Activated CD4-positive, CD25-positive, alpha-beta regulatory T cell treated with anti-CD3 and anti-CD28 coated beads, Interleukin-2, amount 50 U/mL, for 24 hours (primary cell): ENCODE measurements at places on chromosomes 3 and 15.

- no peak for ATAC-seq
Observed at GRCh38 chr3:87173071-87173470, 54.0 kb upstream of the CHMP2B start.

DNA sequence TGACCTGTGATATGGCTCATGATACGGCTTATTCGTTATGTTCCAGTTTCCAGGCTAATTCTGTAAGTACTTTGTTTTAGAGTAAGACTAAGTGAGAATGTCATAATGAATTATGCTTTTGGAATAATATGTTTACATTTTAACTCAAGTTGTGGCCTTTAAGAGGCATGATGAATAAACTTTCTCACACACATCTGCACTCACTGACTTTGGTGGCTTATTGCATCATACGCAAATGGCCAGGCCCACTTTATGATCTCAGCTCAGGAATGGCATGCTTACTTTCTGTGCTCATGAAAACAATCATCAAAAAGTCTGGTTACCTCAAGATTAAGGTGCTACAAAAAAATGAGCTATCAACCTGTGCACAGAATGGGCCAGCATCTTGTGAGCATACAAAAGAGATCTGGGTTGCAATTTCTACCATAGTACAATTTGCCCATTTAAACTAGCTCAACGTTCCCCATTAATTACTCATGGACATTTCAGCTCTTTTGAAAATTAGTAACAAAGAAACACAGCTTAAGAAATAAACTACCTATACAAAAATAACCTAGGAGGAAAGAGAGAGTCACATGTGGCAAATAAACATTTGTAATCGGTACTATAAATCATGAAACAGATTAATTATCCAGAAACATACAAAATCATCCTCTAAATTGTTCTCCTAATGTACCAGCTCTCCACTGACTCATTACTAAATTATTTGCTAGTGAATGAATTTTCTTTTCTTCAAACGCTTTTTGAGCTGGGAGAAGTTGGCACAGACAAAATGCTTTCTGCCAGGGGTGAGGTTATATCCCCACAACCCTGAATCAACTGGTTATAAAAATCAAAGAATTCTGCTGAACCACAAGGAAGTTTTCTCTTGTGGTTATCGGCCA lies 439.0 kb upstream of the ADAMTS9 start:
- no peak for ATAC-seq

DNA sequence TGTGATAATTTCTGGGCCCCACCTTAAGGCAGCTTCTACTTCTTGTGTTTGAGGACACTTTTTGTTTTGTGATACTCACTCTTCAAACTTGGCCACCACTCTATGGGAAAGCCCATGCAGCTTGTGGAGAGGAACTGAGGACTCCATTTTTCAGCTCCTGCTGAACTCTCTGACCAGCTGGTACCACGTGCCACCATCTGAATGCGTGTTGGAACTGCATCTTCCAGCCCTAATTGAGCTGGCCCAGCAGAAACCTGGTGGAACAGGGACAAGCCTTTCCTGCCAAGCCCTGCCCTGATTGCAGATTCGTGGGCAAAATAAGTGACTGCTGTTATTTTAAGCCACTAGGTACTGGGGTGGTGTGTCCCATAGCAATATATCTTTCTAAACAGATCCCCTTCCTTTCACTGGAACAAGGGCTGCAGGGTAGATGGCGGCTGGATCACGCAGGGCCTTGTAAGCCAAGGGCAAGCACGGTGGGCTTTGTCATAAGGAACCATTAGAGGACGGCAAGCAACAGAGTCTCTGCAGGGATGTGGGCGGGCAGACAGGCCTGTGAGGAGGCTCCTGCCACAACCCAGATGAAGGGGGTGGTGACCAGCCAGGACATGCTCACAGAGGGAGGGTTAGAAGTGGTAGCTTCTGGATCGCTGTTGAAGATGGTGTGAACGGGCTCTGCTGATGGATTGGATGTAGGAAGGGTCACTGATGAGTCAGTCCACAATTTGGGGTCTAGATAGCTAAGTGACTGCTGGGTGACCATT lies 9.5 kb downstream of the H1-8 start:
- ATAC-seq: no peak

GRCh38 chr3:81869382-81869781 lies 107.9 kb upstream of the GBE1 start:
- ATAC-seq: no peak

- ATAC-seq: peak; percentile 42
Observed at GRCh38 chr15:40054855-40055575, 16.0 kb upstream of the SRP14 start.

DNA sequence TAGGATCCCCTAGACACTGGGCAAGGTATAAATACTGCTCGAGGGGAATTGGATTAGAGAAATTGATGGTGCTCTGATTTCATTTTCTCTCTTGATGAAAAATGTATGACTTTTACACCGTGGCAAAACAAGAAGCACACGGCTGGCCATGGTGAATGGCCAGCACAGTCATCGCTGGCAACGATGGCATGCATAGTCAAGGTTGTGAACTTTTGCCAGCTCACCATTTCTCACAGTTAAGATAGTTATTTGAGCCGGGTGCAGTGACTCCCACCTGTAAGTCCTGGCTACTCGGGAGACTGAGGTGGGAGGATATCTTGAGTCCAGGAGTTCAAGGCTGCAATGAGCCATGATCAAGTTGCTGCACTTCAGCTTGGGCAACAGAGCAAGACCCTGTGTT lies 95.4 kb downstream of the HMG20A start:
- no peak for ATAC-seq

DNA sequence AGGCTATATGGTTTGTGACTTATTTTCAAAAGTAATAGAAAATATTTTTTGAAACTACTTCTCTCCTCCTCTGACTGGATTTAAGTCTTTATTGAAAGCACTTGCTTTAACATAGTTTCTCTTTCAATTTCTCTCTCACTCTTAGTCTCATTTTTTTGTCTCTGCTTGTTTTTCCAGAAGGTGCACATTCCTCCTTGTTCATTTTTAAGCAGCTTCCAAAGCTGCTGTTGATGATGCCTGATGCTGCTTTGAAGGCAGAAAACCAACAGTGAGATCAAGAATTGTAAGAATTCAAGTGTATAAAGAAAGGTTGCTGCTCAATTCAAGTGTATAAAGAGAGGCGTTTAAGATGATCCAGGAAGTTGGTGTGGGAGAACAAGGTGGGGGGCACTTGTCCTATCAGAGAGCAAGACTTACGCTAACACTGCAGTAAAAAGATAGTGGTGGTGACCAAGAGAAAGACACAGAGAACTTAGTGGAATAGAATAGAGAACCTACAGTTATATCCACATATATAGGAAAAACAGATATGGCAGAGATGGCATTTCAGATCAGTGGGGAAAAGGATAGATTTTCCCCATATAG lies 12.1 kb downstream of the NR2C2 start:
- ATAC-seq: peak; percentile 53

DNA sequence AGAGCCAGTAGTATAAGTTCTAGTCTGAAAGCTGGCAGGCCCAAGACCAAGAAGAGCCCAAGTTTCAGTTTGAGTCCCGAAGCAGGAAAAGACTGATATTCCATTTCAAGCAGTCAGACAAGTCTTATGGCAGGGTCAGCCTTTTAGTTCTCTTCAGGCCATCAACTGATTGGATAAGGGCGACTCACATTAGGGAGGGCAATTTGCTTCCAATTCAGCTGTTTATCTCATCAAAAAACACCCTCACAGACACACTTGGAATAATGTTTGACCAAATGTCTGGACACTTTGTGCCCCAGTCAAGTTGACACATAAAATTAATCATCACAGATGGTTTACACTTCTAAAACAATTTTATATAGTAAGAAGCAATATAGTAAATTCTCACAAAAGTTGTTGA lies 69.7 kb downstream of the UBE2E2 start:
- no peak for ATAC-seq

DNA sequence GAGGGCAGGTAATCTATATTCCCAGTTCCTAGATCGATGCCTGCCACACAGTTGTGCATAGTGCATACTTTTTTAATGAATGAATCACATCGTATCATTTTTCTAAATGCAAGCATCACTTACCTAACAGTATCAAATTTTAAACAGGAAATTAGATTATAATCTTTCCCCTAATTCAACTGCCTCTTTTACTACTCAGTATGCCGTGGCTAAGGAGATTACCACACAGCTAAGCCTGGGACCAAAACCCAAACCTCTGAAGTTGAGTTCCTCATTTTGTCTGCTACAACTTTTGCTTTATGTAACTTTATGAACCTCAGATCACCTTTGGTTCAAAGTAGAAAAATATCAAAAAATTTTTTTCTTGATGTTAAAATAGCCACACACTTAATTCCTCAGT lies 53.2 kb upstream of the FNDC3B start:
- no peak for ATAC-seq

DNA sequence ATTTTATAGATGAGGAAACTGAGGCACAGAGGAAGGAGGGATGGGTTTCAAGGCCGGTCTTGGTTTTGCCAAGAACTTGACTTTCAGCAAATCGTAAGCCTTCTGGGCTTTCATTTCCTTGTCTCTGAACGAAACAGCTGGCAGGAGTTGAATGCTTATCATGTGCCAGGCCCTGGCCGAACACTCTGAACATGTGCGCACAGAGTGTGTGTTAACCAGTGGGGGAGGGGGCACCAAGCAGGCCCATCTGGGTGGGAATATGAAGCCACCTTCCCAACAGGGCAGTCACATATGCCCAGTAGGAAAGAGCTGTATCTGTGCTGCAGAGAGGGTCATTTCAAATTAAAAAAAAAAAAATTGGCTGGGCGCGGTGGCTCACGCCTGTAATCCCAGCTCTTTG lies 29.3 kb downstream of the ZNF710 start:
- ATAC-seq: no peak

GRCh38 chr15:57340682-57341259 lies 35.5 kb upstream of the CGNL1 start:
- ATAC-seq: no peak

DNA sequence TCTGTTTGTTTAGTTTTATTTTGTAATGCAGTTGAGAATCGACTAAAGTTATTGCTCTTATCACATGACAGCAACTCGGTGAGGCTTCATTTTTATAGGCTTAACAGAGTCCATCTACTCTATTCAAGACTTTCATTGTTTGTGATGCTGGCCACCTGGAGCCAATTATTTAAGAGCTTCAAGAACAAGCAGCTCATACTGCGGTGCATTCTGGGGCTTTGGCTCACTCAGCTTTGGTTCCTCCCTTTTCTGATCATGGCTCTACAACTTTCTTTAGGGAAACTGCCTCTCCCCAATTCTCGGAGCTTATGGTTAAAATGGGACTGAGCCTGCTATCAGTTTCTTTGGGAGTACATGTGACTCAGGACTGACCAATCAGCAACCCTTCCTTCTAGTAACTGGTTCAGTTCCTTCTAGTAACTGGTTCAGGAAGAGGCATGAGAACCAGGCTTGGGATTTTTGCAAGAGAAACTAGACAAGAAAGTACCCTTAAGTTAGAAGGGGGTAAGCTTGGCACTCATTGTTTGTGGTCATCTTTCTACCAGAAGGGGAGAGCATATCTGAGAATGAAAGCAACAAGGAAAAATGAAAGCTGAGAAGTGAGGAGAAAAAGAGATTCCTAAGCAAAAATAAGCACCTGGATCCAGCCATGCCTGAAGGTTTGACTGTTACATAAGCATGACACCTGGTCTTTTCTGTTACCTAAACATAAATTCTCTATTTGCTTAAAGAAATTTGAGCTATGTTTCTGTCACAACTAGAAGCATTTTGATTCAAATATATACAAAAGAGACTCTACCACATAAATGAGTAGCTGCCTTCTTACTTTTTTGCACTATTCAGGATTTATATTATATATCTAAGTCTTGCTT lies 24.1 kb upstream of the ARHGEF3 start:
- ATAC-seq: no peak

DNA sequence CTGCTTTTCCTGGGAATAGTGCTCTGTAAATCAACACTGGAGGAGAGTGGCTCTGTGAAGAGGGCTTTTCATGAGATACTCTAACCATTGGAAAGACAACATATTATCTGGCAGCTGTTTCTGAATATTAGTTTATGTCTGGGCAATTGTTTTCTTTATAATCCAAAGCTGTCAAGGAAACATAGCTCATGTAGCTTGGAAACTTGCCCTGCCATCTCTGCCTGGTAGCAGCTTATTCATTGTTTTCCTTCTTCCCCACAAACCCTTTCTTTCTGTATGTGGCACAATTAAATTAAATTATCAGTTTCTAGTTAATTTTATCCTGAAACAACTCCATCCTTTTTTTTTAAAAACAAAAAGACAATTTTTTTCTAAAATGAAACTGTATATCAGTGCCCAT lies 160.0 kb downstream of the EDEM1 start:
- no peak for ATAC-seq

- no peak for ATAC-seq
Observed at GRCh38 chr3:106542101-106542769, 673.4 kb upstream of the CBLB start.

GRCh38 chr3:21484057-21484827 lies 266.8 kb downstream of the ZNF385D start:
- ATAC-seq: no peak

DNA sequence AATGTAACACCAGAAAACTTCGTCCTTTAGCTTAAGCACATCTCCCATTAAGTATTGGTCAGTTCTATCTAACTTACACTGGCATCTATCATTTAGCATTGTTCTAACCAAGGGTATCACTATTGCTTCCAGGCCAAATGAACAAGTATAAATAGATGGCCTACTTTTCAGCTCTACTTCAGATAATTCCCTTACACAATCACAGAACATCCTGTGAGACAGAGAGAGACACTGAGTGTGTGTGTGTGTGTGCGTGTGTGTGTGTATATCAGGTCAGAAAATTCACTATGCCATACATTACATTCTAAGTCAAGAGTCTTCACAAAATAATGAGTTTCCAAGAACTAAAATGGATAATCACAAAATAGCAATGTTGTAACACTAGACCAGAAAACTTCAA lies 39.1 kb downstream of the SCAPER start:
- no peak for ATAC-seq

- no peak for ATAC-seq
Observed at GRCh38 chr15:71945012-71945411, 134.7 kb downstream of the NR2E3 start.

- no peak for ATAC-seq
Observed at GRCh38 chr3:132261506-132261905, 55.7 kb upstream of the ACP3 start.

DNA sequence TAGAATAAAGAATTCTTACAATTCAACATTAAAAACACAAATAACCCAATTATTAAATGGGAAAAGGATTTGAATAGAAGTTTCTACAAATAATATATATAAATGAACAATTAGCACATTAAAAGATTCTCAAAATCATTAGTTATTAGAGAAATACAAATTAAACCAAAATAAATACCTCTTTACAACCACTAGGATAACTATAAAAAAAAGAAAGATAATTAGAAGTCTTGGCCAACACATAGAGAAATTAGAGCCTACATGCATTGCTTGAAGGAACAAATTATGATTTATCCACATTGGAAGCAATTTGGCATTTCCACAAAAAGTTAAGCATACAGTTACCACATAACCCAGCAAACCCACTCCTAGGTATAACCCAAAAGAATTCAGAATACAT lies 502.3 kb upstream of the UBE2E2 start:
- ATAC-seq: no peak

GRCh38 chr3:194711286-194711685 lies 25.6 kb downstream of the FAM43A start:
- ATAC-seq: no peak

GRCh38 chr3:175105066-175105465 lies 245.9 kb downstream of the NAALADL2 start:
- no peak for ATAC-seq
